ENCODE measurements at places on chromosomes 5 and 9.

DNA sequence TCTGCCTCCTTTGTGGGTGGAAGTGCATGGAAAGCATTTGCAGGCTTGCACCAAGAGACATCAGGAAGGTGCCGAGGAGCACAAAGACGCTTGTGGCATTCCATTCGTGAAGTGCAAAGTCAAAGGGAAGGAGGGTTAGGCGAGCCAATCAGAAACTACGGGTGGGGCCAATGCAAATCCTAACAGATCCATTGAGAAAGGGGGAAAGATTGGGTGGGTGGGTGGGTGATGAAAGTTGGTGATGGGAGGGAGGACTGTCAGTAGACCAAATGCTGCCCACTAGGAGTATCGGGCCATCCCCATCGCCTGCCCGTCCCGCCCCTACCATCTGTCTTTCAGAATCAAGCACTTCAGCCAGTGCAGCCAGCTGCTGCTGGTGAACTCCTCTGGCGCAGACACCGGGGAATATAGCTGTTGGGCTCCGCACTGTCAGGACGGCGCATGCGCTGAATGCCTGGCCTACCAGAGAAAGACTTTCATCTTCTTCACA, 17.1 kb upstream of the ANXA6 start:
- peak; percentile 94 for DNase-seq

GRCh38 chr9:121278477-121279261, 10.7 kb downstream of the GSN start:
- peak; percentile 73 for DNase-seq

GRCh38 chr9:96564217-96564616, 55.4 kb downstream of the CDC14B start:
- no peak for DNase-seq

GRCh38 chr5:102296178-102296817, at the start of gene SLCO4C1:
TSS of gene SLCO4C1 (minus strand) at chr5:102296284. CDS start at chr5:102296262, 22 bp downstream.
- peak; percentile 95 for DNase-seq

DNA sequence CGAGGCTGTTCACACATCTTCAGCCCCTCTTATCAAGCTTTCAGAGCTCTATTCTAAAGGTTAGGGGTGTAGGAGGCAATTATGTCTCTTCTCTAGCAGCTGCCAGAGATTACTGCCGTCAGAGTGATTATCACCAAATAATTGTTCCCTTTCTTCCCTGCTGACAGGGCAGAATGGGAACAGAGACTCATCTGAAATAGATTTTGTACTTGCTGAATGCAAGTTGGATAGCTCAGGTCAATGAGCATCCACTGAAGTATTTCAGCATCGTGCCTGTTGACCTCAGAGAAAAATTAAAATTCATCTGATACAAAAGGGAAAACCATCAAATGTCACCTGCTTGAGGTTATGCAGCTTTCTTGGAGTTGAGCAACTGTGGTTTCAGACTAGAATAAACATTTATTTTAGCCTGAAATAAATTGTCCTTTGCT, 213.7 kb upstream of the MAP3K1 start:
- DNase-seq = no peak

GRCh38 chr9:72384710-72385485, 19.9 kb upstream of the ZFAND5 start:
- no peak for DNase-seq

GRCh38 chr5:15238006-15238405, 262.0 kb upstream of the FBXL7 start:
- no peak for DNase-seq

DNA sequence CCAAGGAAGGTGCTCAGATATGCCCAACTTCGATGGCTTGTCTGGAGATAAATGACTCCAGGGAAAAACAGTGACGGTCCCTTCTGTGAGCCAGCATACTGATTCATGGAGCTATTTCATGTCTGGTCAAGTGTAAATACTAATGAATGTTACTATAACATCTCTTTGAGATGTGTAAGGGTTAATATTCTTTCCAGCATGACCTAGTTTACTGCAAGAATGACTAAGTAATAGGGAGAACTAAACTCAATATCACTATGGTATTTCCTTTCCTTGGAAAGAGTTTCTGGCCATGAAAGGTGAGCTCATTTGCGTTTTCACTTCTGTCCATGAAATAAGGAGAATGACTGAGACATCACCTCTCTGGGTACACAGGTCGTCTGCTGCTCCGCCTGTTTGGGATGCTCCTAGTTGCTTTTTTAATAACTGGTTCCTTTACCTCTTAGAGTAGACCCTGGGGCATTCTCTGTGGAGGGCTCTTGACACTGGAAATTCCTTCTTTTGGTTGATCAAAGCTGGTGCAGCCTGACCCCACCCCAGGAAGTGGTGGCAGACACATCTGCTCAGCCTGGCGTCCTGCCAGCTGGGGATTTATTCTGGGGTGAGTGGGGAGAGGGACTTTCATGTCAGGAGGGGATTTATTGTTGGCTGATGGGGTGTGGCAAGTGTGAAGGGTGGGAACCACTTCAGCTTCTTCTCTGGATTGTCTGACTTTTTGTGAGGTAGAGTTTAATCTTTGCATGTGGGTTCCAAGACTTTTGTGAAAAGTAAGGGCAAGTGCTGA, 250.0 kb upstream of the MPDZ start:
- DNase-seq = peak; percentile 6

DNA sequence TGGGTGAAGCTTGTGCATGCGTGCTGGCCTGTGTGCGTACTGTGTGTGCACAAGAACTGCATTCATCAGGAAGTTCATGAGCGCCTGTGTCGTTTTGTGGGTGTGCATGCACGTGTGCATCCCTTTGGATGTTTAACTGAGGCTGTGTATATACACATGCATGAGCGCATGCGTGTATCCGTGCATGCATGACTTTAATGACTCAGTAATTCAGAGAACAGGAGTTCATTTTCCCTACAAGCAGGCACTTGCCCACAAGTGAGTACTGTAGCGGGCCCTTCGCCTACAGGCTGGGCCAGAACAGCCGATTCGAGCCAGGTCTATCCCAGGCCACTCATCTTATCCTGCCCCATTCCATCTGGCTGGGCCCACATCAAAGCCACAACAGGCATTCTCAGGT, 29.8 kb downstream of the CORO2A start:
- DNase-seq = no peak

DNA sequence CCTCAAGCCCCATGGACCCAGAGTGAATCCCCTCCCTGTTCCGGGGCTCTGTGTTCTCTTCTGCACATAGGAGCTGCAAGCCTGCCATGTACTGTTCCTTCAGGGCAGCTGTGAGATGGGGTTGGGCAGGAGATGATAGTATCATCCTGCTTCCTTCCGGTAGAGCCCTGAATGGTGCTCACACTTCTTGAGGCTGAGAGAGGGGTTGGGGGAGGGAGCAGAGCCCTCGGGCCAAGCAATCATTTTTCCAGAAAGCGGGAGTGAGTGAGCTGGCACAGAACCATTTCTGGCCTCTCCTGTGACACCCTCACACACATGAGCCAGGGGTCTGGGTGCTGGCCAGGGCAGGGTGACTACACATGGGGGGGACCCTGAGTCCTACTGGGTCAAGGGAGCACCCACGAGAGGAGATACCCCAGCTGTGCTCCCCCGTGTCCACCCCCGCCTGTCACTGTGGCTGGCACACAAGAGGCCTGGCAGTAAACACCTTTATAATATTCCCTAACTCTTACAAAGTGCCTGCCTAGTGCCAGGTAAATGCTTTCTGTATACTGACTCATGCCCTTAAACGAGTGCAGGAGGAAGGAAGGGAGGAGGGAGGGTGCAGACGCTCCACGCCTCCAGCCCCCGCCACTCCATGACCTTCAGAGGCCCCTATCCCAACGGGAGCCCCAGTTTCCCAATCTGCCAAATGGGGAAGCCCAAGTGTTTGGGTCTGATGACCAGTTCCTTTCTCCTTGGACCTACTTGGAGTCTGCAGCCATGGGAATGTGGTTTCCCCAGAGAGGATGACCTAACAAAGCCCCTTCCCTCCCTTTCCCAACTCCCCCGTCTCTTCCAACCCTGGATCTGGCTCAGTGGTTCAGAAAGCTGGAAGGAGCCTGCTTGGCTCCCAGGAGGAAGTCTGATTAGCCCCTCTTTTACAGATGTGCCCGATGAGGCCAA, 15.5 kb downstream of the AKNA start:
- DNase-seq = no peak

DNA sequence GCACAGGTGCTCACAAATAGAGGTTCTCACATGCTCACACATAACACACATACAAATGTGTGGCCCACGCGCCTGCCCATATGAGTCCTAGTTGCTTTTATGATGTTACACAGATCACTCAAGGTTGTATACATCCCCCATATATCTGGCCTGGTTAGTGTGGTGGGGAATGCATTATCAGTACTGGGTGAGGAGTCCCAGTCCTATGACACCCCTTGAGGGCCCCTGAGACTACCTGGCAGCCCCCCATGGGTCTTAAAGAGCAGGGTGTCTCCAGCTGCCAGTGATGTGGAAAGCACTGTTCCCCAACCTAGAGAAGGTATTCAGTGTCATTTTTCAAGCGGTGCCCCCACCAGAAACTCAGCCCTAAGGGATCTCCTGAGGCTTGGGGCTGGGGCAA, 2.8 kb upstream of the HAND1 start:
- DNase-seq = no peak

GRCh38 chr5:173745123-173745522, 128.7 kb upstream of the BOD1 start:
- DNase-seq = peak; percentile 87

GRCh38 chr5:133731951-133732350, 119.6 kb upstream of the FSTL4 start:
- DNase-seq = no peak

GRCh38 chr5:151141535-151141934, 16.0 kb downstream of the ANXA6 start:
- no peak for DNase-seq

GRCh38 chr5:169499990-169500505, 83.5 kb upstream of the SPDL1 start:
- DNase-seq = no peak

DNA sequence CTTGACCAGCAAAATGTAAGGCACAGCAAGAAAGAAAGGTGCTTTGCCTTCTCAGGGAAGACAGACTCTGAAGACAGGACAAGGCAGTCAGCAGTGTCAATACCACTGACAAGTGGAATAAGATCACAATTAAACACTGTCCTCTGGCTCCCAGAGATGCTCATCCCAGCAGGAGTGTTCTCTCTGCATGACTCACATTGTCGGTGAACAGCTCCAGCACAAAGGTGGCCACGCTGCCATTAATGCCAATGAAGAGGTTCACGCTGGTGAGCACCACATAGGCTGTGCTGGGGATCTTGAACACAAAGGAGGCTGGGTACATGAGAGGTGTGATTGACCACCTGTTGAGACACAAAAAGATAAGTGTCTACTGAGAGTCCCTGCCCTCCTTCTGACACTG, 31.9 kb downstream of the NIPSNAP3B start:
- DNase-seq = peak; percentile 46

DNA sequence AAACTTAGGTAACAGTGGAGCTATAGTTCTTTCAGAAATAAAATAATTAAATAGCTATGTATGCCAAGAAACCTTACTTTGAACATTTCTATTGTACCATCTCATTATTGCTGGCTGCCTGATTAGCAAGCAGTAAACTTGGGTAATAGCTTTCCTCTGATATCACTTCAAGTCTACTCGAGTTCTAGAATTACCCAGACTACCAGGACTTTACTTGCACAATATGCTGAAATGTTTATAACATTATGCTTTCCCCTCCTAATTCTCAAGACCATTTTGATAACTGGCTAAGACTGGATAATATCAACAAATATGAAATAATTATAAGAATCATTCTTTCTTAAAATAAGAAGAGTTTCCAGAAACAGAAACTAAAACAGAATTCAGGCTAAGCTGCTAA, 512.6 kb downstream of the RAB3C start:
- no peak for DNase-seq

DNA sequence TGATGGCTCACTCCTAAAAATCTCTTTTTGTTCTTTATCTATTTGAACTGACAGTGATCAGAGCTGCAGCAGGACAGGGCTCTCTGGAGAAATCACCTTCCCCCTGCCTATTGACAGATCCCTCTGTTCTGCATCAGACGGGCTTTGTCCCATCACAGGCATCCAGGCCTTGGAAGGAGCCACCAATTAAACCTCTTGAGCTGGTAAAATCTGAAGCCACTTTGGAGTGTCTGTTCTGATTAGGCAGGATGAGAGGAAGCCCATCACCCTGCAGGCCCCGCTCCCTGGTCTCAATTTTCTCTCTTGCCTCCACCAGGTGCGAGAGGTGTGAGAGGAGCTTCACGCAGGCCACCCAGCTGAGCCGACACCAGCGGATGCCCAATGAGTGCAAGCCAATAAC, 97.7 kb downstream of the PRDM6 start:
- DNase-seq = no peak

- no peak for DNase-seq
Measured at GRCh38 chr9:117763314-117763713, 59.1 kb downstream of the TLR4 start.

GRCh38 chr5:3024126-3024525, 272.6 kb upstream of the IRX2 start:
- no peak for DNase-seq

DNA sequence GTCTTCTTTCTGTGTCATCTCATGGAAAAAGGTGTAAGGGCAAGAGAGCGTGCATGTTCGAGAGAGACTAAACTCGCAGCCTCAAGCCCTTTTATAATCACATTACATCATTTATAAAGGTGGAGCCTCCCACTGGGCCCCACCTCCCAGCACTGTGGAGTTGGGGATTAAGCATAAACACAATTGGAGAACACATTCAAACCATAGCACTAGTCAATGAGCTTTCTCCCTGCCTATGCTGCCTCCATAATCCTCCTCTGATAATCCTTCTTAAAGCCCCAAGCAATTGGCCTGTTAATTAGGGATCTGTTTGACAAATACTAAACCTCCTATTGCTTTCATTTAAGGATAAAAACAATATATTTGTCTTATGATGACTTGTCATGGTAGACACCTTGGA, 99.6 kb downstream of the NMUR2 start:
- DNase-seq = no peak

DNA sequence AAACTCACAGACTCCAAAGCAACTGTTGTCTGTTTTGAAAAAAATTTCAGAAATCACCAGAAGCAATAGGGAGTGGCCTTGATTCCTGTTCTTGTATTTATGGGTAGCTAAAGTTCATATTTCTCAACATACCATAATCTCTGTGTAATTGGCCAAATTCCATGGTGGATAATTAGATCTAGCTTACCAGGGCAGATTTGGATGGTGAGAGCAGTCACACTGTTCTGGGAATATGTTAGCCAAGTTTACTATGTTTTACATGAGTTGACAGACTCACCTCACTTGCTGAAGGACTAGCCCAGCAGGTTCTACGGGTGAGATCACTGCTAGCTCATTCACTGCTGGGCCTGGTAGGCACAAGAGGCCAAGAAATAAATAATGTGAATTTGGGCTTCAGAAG, 32.7 kb upstream of the CDKN2B start:
- peak; percentile 78 for DNase-seq

- DNase-seq = no peak
Measured at GRCh38 chr9:26775391-26775790, 117.2 kb downstream of the CAAP1 start.
